ENCODE measurements at places on chromosomes 16 and 17.

DNA sequence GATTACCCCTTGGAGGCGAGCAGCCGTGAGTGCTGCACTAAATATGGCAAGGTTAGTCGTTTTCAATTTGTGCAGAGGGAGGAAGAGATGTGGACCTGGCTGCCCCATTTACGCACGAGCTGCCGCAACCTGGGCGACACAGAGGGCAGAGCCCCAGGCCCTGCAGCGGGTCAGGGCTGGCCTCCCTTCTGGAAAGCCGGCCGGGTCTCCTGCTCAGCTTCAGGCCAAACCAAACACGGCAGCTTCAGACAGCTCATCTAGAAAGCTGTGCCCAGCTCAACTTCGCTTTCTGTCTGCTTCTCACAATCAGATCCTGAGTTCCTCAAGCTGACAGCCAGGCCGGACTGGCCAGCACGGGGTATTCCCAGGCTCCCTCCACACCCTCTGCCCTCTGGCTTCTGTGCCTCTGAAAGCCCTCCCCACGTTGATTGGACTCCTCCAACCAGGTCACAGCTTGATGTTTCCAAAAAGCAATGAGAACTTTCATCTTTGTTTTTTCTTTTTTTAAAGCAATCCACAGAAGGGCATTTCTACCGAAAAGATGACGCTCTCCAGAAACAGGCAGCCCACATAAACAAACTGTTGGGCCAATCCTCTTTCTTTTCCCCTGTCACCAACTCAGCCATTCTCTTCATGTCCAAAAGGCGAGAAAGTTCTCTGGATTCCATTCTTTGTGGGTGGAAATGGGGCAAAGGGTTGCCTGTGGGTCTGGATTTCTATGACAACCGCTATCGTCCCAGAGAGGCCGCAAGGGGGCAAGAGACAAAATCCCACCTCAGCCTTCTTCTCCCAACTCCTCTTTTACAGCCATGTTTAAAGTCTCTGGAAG, 189.0 kb downstream of the ZFHX3 start:
- DNase-seq = peak; percentile 26

DNA sequence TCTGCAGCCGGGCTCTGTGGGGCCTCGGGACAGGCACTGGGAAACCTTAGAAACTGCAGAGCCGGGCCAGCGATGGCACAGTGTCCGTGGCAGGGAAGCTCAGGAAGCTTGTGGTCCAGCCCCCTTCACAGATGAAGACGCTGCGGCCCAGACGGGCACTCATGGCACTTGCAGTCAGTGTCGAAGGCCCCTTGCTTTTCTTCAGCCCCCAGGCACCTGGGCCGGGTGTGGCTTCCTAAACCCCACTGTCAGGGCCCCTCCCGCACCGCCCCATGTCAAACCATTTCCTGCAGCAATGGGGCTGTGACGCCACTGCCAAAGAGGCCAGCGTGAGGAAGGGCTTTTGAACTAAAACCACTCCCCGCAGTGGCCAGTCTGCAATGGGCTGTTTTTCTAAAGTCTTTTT, 164.0 kb downstream of the LAT start:
- no peak for DNase-seq

DNA sequence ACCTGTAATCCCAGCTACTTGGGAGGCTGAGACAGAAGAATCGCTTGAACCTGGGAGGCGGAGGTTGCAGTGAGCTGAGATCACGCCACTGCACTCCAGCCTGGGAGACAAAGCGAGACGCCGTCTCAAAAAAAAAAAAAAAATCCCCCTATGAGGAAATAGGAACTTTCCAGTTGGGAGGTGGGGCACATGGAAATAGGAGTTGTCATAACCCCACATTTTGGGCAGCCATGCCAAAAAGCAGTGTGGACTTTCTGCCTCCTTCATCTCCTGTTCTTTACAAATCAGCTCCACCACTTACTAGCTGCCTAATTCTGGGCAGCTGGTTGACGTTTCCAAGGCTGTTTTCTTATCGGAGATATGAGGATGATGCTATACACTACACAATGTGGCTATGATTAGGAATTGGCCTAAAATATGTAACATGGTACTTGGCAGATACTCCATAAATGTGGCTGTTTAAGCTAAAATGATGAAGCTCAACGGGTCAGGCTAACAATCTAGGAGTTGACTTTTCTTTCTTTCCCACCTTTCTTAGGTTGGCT, 21.5 kb upstream of the CCL5 start:
- no peak for DNase-seq

- DNase-seq = no peak
These were observed 76.9 kb downstream of the MRTFB start for GRCh38 chr16:14148016-14148415.

- DNase-seq = peak; percentile 50
These were observed at the start of gene VAT1 for GRCh38 chr17:43021741-43022512. Gene VAT1, minus strand, starts transcription at chr17:43022385. Its CDS starts 63 bp downstream, at chr17:43022322.

DNA sequence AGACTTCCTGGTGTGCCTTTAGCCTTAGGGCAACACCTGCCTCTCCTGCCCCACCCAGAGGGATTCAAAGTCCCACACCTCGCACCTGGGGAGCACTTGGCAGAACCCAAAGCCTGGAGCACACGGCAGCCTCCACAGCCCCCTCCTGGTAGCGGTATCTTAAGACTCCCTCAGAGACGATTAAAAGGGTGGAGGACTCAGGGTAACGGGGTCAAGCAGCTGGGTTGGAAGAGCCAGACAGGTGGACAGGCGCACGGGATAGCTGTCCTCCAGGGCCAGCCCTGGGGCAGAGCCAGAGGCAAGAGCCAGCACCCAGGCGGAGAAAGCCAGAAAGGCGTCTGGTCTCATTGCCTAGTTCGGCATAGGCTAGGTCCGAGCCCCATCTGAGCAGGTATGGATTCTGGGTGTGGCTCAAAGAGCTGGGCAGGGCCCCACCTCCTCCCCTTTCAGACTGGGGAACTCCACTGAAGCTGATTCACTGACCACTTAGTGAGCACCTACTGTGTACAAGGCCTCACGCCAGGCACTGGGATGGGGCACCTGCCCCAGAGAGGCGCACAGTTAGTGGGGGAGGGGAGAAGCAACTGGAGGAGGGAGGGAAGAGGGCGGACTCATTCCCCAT, 55.0 kb upstream of the MEAK7 start:
- DNase-seq = no peak

DNA sequence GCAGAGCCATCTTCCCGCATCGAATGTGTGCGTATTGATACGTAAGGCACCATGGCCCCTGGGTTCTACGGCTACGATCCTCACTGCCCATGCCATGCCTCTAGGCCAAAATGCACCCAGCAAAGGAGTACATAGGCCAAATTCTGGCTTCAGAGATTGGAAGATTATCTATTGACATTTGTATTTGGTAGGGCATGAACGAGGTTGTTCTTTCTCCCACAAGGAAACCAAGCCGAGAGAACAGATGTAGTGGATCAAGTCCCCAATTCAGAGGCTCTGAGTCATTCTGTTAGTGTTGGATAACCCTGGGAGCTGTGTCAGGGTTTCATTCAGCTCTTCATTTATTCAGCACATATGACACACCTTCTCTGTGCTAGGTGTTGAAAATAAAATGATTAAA, 36.5 kb downstream of the HOXB1 start:
- no peak for DNase-seq

DNA sequence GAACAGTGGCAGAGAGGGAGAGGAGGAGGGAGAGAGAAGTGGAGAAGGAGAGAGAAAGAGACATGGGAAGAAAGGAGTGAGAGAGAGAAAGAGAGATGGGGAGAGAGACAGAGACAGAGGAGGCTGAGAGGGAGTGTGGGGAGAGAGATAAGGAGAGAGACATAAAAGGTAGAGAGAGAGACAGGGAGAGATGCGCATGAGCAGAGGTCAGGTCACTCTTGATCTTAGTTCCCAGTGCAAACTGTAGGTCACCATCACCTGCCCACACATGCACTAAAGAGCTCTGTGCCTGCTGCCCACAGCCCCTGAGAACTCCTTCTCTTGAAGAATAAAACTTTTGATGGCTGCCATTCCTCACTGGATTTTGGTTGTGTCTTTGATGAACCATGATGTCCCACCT, 14.9 kb downstream of the KRT33A start:
- DNase-seq = no peak

All from substantia nigra (tissue), 51 donors.